ENCODE measurements at places on chromosomes 1 and 21. TPM values are rescaled to one million over a fixed set of nuclear protein-coding genes. Genes with fewer than 3 reads are reported as not detected.
A peak's percentile ranks its signal among the peaks of the same experiment; 100 is the strongest.

GJA9 gene
- not detected for total RNA-seq

SLAMF6 gene
- total RNA-seq: 4.9 TPM

AADACL4 gene
- 0.28 TPM for total RNA-seq

TMEM269 gene
- not detected for total RNA-seq

TMCO4 gene
- total RNA-seq: 21.1 TPM

GRCh38 chr1:59333626-59334277 lies 36.9 kb downstream of the FGGY start:
- no peak for DNase-seq

DNA sequence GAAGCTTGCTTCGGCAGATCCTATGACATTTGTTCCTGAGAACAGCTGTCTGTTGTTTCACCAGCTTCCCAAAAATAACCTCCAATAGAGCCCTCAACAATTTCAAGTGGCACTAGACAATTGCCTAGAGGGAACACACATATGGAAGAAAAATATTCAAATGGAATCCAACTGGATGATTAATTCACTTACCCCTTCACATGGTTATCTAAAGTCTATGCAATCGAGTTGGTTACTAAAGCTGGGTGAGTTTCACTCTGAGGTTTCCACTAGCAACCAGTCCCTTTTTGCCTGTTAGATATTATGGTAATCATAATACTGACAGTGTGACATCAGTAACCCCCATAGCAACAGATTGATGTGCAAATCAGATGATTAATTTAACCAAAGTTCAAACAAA lies at the start of gene LEMD1:
Gene LEMD1 (minus strand): TSS at position 259 of the 400 bp plus-strand sequence. CDS start 1,520 bp downstream, outside the sequence.
- DNase-seq: no peak

DNA sequence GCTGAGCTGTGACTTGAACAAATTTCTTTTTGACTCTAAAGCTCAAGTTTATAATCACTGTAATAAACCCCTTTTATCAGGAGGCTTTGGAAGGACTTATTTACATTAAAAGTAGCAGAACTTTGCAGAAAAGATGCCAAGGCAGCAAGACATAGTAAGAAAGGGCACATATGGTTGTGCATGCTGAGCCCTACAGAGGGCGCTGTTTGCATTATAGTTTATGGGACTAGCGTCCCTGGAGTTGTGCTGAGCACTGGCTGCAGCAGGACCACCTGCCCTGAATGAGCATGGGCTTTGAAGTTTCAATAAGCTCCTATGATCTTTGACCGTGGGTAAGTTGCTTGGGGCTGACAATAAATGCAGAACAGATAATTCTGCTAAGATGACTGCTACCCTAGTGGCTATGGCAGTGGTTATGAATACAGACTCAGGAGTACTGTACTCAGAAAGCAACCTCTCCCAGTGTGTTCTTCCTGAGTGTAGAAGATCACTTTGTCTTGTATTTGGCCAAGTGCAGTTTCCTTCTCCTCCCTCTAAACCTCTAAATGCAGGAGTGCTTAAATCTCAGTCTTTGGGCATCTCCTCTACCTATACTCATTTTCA lies 45.4 kb upstream of the USP1 start:
- DNase-seq: no peak

DNA sequence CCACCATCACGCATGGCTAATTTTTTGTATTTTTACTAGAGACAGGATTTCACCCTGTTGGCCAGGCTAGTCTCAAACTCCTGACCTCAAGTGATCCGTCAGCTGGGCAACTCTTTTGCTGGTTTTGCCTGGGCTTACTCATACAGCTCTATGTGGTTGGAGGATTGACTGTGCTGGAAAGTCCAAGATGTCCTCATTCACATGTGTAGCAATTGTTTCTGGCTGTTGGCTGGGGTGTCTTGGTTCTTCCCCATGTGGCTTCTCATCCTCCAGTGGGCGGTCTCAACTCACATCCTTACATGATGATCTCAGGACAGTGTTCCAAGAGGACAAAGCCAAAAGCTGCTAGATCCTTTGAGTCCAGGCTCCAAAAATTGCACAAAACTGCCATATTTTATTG lies 53.3 kb downstream of the TEX35 start:
- no peak for DNase-seq

- DNase-seq: no peak
These were observed 92.0 kb upstream of the PRMT6 start for GRCh38 chr1:106964495-106964894.

GRCh38 chr1:56453417-56454078 lies 125.8 kb downstream of the PLPP3 start:
- DNase-seq: no peak

- DNase-seq: no peak
These were observed 129.6 kb downstream of the EVI5 start for GRCh38 chr1:92655197-92655801.

GRCh38 chr1:6872573-6873261 lies 87.5 kb downstream of the CAMTA1 start:
- DNase-seq: no peak

DNA sequence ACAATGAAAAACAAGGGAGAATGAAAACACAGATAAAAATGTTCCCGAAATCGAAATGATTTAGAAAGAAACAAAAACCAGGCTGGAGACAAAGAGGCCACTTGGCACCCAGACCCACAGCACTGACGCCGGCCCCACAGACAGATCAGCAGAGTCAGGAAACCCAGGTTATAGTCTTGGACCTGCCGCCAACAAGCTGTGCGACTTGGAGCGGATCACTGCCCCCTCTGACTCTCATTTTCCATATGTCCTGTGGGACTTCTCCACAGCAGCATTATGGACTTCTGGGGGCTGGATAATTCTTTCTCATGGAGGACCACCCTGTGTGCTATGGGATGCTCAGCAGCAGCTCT lies 72.4 kb downstream of the MATN1 start:
- DNase-seq: no peak

DNA sequence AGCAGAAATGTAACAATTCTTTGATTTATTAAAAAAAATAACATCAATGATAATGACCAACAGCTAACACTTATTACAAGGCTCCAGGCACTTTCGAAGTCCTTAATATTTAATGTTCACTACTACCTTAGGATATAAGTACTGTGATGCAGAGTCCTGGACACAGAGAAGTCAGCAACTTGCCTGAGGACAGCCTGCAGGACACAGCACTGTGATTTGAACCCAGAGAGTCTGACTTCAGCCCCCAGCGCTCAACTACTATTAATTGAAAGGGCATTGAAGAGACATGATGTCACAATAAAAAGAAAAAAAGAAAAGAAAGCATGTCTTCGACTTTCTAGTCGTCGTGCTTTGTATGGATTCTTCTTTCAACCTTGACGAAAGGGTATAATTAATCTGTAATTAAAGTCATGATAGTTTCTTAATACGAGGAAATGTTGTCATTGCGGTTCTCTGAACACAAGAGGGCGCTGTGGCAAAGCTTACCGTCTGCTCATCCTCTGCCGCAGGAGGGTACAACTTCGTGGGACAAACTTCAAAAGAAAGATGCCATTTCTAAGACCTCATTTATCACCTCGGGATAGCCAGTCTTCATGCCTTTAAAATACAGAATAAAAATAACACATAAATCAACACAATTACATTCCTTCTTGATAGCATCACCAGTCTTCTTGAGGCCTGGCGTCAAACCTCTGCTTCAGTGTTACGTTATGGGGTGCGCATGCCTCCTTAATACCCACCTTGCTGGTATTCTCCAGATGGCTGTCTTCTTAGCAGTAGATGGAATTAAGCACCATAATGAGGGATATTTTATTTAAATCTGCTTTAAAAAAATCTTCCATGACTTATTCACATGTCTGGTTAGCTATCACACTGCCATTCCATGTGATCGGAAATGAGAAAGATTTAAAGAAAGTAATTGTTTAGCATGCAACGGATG lies 240.1 kb downstream of the DISC1 start:
- DNase-seq: peak; percentile 28

DNA sequence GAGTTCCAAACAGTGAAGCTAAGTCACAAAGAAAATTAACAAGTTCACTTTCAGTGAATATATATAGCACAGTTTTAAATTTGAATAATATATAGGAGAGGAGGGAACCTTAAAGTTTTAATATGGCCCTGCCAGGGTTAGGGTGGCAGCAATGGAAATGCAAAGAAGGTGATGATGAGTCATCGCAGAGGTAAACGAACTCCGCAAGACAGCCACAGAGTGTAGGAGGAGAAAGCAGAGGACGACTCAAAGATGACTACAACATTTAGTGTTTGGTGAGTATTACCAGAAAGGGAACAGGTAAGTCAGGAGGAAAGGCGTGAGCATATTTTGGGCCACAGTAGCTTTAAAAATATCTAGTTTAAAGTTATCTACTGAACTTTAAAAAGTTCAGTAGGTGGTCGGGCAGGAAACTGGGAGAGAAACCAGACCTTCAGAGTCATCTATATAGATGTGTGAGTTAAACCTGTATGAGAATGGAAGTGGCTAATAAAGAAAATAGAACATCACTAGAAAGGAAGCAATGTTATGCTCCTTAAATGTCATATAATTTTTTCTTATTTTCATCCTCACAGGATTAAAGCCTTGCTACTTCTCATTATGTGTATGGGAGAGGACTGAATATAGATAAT lies 75.7 kb downstream of the UCHL5 start:
- DNase-seq: no peak

Measured in omental fat pad (tissue), 4 donors.